ENCODE measurements at places on chromosomes 12 and 14. TPM values are rescaled to one million over a fixed set of nuclear protein-coding genes. Genes with fewer than 3 reads are reported as not detected.

The HOTAIR gene
- not detected for total RNA-seq

The PRR4 gene
- total RNA-seq = 0.18 TPM

The AQP6 gene
- not detected for total RNA-seq

The HOXC9 gene
- total RNA-seq = not detected

The LTBR gene
- 39.0 TPM for total RNA-seq

The GPR68 gene
- 1.3 TPM for total RNA-seq

The GLIPR1L1 gene
- total RNA-seq = not detected

The RNFT2 gene
- total RNA-seq = 1.4 TPM

The KLHDC1 gene
- 1.1 TPM for total RNA-seq

The CDCA3 gene
- total RNA-seq = 14.8 TPM

The BCL11B gene
- total RNA-seq = 0.09 TPM

The SERPINA5 gene
- 1.2 TPM for total RNA-seq

The AVPR1A gene
- total RNA-seq = not detected

The MANSC4 gene
- not detected for total RNA-seq

The TAS2R31 gene
- 5.1 TPM for total RNA-seq

The BMP4 gene
- total RNA-seq = 62.3 TPM

The GUCY2C gene
- not detected for total RNA-seq

The SLC2A13 gene
- total RNA-seq = 5.7 TPM

All from endothelial cell of coronary artery (primary cell).